ENCODE measurements at places on chromosomes 7 and 10.

DNA sequence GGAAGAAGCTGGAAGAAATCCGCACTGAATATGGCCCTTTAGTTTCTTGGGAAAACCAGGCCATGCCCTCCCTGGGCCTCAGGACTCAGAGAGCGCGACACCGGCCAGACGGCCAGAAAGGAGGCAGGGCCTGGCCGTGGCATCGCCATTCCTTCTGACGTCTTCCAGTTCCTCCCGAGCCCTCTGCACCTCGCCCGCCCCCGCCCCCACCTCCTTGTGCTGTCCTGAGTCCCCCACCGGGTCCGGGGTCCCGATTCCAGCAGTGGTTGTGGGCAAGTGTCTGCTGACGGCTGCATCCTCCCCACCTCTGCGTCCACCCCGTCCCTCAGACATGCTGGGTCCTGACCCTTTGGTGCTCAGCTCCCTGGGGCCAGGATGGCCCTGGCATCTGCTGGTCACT, 312.1 kb upstream of the SHH start:
- DNase-seq, result no peak

- no peak for DNase-seq
These were observed 52.5 kb downstream of the CSGALNACT2 start for GRCh38 chr10:43190775-43191174.

DNA sequence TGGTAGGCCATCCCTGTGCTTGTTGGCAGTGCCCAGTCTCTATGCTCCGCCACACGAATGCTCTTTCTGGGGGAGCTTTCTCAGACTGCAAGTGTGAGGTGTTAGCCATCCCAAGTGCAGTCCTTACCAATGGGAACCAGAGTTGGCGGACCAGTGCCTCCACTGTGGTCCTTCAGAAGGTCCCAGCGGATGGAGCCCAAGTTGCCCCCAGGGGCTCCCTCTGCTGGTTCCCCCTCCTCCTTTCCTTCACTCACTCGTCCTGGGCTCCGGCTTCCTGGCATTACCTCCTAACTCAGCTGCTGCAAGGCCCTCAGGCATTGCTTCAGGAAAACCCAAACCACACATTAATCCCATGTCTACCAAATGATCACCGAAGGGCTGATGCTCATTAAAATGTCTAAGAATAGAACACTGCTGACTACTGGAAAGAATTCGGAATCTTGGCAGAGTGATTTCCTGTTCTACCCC, 139.8 kb downstream of the CUBN start:
- DNase-seq, result no peak

DNA sequence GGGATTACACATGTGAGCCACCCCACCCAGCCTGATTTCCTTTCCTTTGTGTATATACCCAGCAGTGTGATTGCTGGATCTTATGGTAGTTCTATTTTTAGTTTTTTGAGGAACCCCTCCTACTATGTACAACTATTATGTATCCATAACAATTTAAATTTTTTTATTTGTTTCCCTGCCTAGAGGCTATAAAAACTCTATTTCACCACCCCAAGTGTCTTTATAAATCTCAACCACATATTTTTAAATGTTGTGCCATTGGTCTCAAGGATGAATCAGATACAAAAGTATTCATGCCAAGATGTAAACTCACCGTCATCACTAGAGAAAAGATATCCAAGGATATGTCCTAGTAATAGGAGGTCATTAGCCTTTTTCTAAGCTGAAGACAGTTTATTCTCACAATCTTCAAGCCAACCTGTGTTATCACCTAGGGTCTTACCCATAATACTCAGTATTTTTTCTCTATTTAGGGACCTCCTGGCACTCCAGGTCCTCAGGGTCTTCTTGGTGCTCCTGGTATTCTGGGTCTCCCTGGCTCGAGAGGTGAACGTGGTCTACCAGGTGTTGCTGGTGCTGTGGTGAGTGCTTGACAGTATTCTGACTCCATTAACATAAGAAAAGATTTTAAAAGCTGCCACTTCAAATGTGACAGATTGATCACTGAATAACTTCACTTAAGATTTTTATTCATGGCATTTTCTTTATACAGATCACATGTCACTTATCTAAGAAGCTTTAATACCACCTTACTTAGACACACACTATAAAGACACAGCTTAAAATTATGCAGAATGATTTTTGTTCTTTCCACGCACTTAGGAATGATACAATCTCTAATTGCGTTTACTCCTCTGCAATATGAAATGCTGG, 29.4 kb downstream of the COL1A2 start:
- no peak for DNase-seq

DNA sequence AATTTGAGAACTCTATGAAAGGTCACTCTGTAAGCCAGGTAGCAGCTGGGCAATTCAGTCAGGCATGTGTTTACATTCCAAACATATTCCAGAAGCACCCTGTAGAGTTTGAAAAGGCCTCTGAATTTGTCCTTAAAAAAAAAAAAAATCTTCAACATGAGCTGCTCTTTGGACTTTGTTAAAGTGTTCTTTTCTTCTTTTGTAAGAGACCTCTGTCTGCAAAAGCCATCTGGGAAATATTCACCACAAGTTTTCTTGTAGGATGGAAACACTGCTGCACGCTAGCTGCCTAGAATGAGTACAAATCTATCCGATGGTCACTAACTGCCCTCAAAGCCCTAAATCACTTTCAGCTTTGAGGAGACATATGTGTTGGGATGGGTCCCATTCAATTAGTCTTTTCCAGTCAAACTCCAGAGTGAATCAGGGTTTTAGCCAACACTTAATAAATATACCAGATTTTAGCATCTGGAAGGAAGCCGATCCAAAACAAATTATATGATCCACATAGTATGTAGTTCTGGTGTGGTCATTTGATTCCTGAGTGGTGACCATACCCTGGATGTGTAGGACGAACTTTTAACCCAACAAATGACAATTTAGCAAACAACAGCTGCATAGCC, 85.9 kb downstream of the CD36 start:
- no peak for DNase-seq

GRCh38 chr10:77162697-77163096, 474.9 kb downstream of the KCNMA1 start:
- no peak for DNase-seq

DNA sequence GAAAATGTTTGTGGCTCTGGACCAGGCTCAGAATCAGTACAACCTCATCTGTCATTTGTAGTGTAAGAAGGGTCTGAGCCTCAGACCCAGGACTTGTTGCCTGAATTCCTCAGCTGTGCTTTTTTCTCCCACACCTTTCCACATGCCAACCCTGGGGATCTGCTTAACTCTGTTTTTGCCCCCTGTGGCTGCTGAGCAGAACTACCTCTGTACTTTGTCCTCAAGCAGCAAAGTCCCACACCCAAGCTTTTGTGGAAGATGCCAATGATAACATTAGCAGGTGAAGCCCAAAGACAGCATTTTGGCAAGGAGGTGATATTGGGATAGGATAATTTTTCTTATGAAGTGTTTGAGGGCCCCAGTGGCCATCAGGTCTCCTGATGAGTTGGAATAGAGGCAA, 5.8 kb upstream of the CYP2C18 start:
- no peak for DNase-seq

- DNase-seq, result no peak
These were observed 39.9 kb upstream of the EFCAB10 start for GRCh38 chr7:105621176-105621575.

- no peak for DNase-seq
These were observed 170.9 kb upstream of the CDK1 start for GRCh38 chr10:60607372-60607771.

DNA sequence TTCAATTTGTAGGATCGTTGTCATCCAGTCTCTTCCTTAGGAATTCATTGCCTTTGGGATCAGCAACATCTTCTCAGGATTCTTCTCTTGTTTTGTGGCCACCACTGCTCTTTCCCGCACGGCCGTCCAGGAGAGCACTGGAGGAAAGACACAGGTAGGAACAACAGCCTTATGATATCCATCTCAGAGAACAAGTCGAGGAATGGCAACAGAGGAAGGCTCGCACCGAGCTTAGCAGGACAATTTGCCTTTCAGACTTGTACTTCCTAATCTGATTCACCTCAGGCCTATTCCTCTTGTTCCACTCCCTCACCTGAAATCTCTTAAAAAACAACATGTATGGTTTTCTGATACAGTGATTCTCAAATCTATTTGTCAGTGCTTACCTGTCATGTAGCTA, 29.5 kb downstream of the SLC26A4 start:
- DNase-seq, result no peak

- DNase-seq, result no peak
These were observed 762.3 kb downstream of the AUTS2 start for GRCh38 chr7:70360557-70360956.

- DNase-seq, result no peak
These were observed 4.4 kb downstream of the PSPH start for GRCh38 chr7:56046721-56047445.

- DNase-seq, result no peak
These were observed 119.5 kb downstream of the SPDYE5 start for GRCh38 chr7:75611557-75612178.

Measured in NCI-H526 treated with DMSO at 0.1 percent for 48 hours (cell line).